ENCODE measurements at places on chromosomes 13 and 19.

- peaks cover 31% of the 10 kb centered on the region for H3K27me3 ChIP-seq
- peaks cover 28% of the 10 kb centered on the region for H3K4me1 ChIP-seq
- DNase-seq = no peak
- H3K4me3 ChIP-seq = no peak overlapping the region
- peaks cover 16% of the 10 kb centered on the region for H3K36me3 ChIP-seq
Measured at GRCh38 chr13:110382229-110382628, 75.1 kb downstream of the COL4A2 start.

DNA sequence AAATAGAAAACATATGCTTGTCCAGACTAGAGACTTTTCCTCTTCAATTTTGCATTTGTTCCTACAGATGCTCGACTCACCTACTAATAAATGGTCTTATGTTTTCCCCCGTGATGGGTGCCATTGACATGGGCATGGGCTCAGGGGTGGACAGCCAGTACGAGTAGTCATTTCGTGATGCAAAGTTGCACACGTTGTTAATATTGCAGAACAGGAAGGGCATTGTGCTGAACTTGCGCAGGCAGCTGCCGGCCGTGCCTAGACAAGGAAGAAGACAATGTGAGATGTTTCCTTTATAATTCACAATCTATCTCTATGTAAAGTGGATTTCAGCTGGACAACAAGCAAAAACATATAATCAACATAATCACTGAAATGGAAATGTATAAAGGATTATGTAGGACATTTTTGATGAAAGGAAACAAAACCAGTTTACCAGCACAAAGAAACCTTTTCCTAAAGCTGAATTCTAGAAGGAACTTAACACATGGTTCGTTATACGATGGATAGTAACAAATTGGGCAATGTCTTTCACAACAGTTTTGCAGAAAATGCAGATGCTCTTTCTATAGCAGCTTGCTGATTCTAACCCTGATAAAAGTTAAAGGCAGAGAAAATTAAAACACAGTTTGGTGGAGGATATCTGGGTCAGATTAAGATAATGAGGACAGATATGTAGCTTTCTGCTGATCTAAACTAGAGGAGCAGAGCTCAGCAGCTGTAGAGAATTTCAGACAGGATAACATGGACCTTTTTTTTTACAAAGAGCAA, 145.7 kb downstream of the COL4A1 start:
- H3K27me3 ChIP-seq = no peaks in the 10 kb centered on the region
- H3K4me1 ChIP-seq = peaks cover 3% of the 10 kb centered on the region
- no peak for DNase-seq
- no peak overlapping the region for H3K4me3 ChIP-seq
- H3K36me3 ChIP-seq = peaks cover 19% of the 10 kb centered on the region

DNA sequence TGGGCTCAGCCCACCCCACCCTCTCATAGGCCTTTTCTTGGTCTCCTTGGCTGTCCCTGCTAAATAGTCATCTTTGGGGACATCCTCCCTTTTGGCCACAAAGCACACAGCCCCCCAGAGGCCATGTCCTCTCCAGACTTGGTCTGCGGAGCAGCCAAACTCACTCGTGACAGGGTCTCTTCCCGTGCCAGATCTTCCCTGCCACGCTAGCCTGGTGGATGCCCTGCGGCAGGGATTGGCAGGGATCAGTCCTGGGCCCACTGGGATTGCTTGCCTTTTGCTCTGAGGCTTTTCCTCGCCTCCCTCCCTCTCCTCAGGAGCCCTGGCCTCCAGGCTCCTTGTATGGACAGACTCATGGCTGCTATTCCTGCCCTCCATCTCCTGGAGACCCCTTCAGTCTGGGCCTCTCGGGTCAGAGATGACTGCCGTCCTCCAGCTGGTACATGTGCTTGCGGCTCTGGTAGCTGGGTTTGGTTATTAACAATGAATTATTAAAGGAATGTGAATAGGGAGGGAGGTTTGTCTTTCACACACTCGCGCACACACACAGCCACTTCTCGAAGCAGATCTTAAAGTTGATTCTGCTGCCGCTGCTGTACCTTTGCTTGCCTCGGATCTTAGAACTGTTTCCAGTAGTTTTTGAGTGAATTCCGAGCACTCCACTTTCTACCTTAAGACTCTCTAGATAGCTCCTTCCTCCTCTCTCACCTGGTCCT, 45.1 kb downstream of the NFIX start:
- peaks cover 8% of the 10 kb centered on the region for H3K4me1 ChIP-seq
- H3K27me3 ChIP-seq = peaks cover 66% of the 10 kb centered on the region
- no peak overlapping the region for H3K4me3 ChIP-seq
- no peak overlapping the region for H3K27ac ChIP-seq
- DNase-seq = no peak

- H3K4me3 ChIP-seq = no peak overlapping the region
- DNase-seq = no peak
- H3K27ac ChIP-seq = no peak overlapping the region
- peaks cover 16% of the 10 kb centered on the region for H3K36me3 ChIP-seq
- H3K4me1 ChIP-seq = no peaks in the 10 kb centered on the region
- no peaks in the 10 kb centered on the region for H3K27me3 ChIP-seq
Measured at GRCh38 chr19:18910801-18911436, 8.3 kb downstream of the COPE start.

DNA sequence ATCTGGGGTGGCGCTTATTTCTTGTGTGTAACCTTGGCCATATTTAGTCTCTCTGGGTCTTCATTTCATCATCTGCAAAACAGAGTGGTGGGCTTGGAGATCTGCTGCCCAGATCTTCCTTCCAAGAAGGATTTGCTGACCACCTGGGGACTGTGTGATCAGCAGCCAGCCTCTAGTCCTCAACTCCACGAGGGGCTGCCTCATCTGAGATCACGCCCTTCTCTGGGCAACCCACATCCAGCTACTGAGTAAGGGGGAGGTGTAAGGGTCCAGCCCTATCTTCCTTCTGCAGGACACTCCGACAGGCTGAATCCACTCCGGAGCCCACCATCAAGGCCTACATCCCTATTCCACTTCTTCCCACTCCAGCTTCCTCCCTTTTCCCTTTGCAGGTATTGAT, 57.9 kb downstream of the CHST8 start:
- H3K4me3 ChIP-seq = no peak overlapping the region
- no peak for DNase-seq
- H3K36me3 ChIP-seq = no peaks in the 10 kb centered on the region
- peaks cover 6% of the 10 kb centered on the region for H3K4me1 ChIP-seq
- H3K27me3 ChIP-seq = no peaks in the 10 kb centered on the region
- no peak overlapping the region for H3K27ac ChIP-seq

DNA sequence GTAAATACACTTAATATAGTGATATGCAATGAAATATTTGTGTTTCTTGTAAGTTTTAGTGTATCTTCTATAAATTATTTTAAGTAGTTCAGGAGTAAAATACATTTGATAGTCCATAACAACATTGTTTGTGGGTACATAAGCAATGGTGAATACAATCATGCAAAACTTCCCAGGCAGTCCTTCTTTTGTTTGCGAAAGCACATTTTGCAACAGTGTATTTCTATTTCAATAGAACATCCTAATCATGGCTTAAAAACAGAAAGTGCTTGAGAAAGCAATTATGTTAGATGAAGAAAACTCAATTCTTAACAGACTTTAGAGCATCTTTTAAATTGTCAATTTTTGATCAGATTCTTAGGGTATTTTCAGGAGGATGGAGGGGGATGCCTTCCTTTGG, 155.6 kb downstream of the POSTN start:
- H3K4me1 ChIP-seq = no peaks in the 10 kb centered on the region
- H3K36me3 ChIP-seq = no peaks in the 10 kb centered on the region
- no peak overlapping the region for H3K4me3 ChIP-seq
- no peaks in the 10 kb centered on the region for H3K27me3 ChIP-seq
- no peak overlapping the region for H3K27ac ChIP-seq

GRCh38 chr19:29878973-29879654, 62.9 kb upstream of the URI1 start:
- H3K36me3 ChIP-seq = no peaks in the 10 kb centered on the region
- no peak overlapping the region for H3K27ac ChIP-seq
- DNase-seq = peak; percentile 36
- H3K4me1 ChIP-seq = peaks cover 12% of the 10 kb centered on the region

- H3K4me1 ChIP-seq = no peaks in the 10 kb centered on the region
- H3K27ac ChIP-seq = no peak overlapping the region
- no peaks in the 10 kb centered on the region for H3K36me3 ChIP-seq
- no peaks in the 10 kb centered on the region for H3K27me3 ChIP-seq
Measured at GRCh38 chr13:62779161-62779560, 1363.5 kb upstream of the PCDH20 start.

DNA sequence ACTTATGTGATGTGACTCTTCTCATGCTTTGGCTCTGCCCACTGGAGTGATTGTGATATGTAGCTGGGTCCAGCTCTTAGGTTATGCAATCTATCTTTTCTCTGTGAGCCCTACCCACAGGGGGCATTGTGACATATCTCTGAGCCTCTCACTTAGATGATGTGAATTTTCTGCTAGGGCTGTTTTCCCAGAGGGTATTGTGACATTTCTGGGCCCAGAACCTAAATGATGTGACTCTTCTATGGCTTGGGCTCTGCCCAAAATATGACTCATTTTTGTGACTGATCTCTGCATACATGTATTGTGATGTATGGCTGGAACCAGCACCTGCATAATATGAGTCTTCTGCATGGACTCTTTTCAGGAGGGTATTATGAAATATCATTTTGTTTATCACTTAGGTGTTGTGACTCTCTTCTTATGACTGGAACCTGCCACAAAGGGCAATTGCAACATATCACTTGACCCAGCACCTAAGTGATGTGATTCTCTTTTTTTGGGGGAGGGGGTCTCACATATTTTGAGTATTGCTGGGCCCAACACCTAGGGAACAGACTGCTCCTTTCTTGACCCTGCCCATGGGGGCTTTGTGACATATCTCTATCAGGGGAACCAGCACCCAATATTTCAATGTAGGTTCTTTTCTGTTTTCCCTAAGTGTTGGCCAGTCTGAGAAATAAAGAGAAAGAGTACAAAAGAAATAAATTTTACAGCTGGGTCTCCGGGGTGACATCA, 12.1 kb upstream of the ZNF254 start:
- H3K36me3 ChIP-seq = peaks cover 80% of the 10 kb centered on the region
- H3K27ac ChIP-seq = peak overlapping the region; percentile 89
- peaks cover 3% of the 10 kb centered on the region for H3K27me3 ChIP-seq
- H3K4me1 ChIP-seq = peaks cover 63% of the 10 kb centered on the region

- H3K4me3 ChIP-seq = no peak overlapping the region
- no peaks in the 10 kb centered on the region for H3K27me3 ChIP-seq
- H3K4me1 ChIP-seq = peaks cover 24% of the 10 kb centered on the region
- no peak for DNase-seq
- H3K36me3 ChIP-seq = peaks cover 14% of the 10 kb centered on the region
- 0 out of 2 replicates have a peak overlapping the region, but pooled peaks have one; percentile 57 for H3K27ac ChIP-seq
Measured at GRCh38 chr13:32838945-32839344, 177.3 kb upstream of the KL start.

DNA sequence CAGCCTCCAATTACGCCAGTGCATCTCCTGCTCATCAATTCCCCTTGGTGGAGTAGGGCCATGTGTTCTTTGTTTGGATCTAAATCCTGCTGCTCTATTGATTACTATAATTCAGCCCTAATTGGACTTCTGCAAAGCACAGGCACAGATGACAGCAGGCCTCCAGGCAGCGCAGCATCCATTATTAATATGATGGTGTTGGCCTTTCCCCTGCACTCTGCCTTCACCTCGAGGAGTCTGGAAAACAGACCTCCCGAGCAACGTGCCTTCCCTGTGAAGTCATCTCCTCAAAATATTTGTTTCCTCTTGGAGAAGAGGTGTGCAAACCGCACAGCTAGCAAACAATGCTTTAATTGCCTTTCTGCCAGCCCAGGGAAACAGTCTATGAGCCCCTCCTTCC, 92.5 kb downstream of the UQCRFS1 start:
- H3K4me1 ChIP-seq = no peaks in the 10 kb centered on the region
- H3K27ac ChIP-seq = no peak overlapping the region
- H3K4me3 ChIP-seq = no peak overlapping the region
- DNase-seq = no peak
- peaks cover 25% of the 10 kb centered on the region for H3K36me3 ChIP-seq

DNA sequence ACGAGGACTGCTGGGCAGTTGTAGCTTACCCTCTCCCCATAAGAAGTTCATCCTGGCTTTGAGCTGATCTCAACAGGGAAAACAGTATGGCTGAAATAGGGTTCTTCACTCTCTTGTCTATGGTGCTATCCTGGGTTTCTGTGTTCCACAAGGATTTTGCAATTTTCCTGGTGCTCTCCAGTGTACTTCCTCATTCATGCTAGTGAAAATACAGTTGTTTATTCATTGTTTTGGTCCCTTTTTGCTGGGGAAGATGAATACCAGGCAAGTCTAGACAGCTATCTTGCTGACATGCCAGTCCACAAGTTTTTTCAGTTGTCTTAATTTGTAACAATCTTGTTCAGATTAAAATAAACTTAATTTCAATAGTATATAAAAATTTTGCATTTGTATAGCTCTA, 306.5 kb downstream of the DLEU7 start:
- peaks cover 40% of the 10 kb centered on the region for H3K36me3 ChIP-seq
- no peak overlapping the region for H3K27ac ChIP-seq
- no peaks in the 10 kb centered on the region for H3K27me3 ChIP-seq
- H3K4me3 ChIP-seq = no peak overlapping the region
- H3K4me1 ChIP-seq = peaks cover 3% of the 10 kb centered on the region
- DNase-seq = no peak

DNA sequence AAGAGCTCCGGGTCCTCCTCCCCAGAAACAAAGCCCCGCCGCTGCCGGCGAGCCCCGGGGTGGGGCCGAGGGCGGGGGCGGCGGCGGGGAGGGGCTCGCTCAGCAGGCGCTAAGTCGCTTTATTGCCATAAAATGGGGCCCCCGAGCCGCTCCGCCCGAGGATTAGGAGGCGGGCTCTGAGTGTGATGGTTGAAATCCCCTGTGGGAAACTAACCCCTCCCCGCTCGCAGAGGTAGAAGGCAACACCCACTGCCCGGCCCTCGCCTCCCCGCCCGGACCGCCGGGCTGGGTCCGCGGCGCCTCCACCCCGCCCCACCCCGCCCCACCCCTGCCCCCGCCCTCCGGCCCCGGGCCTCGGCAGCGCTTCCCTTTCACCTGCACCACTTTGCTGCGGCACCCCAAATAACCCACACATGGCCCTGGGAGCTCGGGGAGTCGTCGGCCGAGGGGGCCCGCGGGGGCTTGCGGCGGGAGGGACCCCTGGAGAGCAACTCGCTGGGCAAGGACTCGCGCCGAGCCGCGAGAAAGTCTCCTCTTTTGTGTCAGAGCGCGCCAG, at the start of gene KLF12:
Gene KLF12, minus strand, starts transcription at position 184 of the 556 bp plus-strand sequence.
- peak within 1 kb of the TSS; percentile 98 for H3K27ac ChIP-seq
- no peaks in the 10 kb centered on the region for H3K36me3 ChIP-seq
- peak; percentile 83 for DNase-seq
- peak within 1 kb of the TSS; percentile 99 for H3K4me3 ChIP-seq
- peaks cover 25% of the 10 kb centered on the region for H3K4me1 ChIP-seq
